ENCODE measurements at places on chromosomes 12 and 14.

GRCh38 chr12:109558374-109559199 lies 14.7 kb downstream of the MMAB start:
- DNase-seq, result no peak

DNA sequence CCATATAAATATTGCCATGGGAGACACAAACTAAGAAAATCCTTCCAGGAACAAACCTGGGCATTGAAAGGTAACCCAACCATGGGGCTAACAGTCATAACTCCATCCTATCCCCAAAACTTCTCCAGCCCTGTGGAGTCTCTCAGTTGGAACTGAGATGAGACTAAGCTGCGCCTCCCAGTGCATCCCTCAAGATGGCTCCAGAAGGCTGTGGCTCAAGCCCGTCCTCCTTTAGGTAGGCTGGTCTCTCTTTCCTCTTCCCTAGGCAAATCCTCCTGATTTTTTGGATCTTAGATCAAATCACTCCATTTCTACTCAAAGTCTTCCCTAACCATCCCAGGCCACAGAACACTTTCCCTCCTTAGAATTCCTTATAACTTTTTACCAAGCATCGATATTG lies 364.3 kb upstream of the CCDC196 start:
- DNase-seq, result no peak

- no peak for DNase-seq
Measured at GRCh38 chr12:82873309-82873708, 186.6 kb downstream of the TMTC2 start.

DNA sequence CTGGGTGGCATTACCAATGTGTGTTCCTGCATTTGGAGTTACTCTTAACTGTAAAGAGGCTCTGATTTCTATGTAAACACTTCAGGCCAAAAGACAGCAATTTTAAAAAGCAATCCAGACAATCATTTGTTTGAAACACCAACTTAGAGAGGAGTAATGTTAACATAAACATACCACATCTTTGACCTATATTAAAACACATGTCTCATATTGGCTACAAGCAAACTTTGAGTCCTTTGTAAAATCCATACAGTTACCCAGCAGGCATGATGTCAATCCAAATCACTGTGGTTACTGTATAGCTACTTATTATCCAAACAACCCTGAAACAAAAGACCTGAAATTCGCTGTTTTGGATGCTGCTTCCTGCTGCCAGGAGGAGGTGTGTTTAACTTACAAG lies 7.5 kb upstream of the G2E3 start:
- no peak for DNase-seq

DNA sequence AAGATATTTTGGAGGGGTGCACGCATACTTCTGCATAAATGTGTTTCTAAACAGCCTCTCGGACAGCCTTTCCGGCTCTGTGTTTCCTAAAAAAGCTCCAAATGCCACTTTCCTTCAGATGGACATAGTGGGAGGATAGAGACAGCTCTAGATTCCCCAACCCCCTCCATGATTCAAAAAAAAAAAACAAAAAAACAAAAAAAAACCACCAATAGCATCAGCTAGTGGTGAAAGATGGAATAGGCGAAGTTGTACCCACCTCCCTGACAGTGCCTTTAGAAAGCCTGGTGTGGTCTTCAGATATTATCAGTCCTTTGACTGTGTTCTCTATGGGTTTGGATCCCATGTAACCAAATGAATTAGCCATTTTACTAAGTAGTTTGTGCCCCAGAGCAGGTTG lies 94.1 kb downstream of the PHETA1 start:
- DNase-seq, result no peak

DNA sequence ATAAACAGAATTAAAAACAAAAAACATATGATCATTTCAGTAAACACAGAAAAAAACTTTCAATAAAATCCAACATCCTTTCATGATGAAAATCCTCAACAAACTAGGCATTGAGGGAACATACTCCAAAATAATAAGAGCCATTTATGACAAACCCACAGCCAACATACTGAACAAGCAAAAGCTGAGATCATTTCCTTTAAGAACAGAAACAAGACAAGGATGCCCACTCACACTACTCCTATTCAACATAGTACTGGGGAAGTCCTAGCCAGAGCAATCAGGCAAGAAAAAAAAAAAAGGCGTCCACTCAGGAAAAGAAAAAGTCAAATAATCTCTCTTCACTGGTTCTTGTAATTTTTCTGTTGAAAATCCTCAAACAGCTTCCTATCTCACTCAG lies 30.1 kb downstream of the MRPL42 start:
- DNase-seq, result no peak

DNA sequence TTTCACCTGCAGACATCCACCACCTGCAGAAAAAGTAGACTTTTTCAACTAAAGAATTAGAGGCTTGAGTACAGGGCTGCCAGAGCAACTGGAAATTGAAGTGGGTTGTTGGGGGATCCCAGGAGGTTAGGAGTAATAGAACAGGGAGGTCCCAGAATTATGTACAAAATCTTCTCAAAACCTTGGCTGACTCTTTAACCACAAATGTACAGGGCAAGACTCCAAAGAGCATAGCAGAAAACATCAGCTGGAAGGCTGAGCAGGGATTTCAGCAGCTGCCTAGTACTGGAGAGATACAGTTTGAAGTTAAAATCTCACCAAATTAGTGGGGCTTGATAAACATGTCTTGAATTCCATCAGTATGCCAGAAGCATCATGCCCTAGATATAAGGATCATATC lies 191.6 kb downstream of the CRADD start:
- no peak for DNase-seq

DNA sequence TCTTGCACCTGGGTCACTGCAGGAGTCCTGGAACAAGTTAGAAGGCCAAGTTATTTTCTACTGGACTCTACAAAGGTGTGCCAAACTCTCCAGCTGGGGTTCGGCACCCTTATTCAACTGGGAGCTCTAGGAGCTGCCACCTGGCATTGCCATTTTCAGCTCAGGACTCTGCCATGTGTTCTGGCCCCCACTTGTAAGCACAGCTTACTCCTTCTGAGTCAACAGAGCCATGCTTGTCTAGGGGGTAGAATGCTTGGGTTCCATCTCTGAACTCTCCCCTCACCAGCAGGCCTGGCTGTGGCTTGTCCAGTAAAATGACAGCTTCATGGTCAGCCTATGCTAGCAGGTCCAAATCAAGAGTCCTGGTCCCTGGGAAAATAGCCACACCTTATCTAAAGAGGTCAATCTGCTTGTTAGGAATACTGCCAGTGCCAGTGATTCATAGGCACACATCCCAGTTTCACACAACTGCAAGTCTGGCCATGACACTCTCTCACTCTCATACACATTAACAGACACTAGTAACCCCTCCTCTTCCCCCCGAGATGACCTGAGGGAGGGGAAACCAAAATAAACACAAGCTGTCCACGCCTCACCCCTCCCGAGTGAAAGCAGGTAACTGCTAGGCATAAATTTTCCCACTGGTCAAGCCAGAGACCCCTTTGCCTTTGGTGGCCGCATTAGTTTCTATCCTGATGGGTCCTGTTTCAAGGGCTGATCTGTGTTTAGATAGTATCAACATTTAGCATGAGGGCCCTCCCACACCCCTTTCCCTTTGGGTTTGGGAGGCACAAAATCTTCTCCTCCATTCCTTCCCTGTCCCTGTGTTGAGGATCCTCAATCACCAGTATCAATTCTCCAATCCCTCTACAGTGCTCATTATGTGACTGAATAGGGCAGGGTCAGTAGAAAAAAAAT lies 182.3 kb upstream of the GZMB start:
- DNase-seq, result peak; percentile 57

- no peak for DNase-seq
Measured at GRCh38 chr12:106907846-106908245, 47.9 kb upstream of the TMEM263 start.

- DNase-seq, result no peak
Measured at GRCh38 chr14:76770521-76771436, 9.5 kb downstream of the VASH1 start.

GRCh38 chr14:75977582-75977943 lies 4.2 kb downstream of the TGFB3 start:
- no peak for DNase-seq

DNA sequence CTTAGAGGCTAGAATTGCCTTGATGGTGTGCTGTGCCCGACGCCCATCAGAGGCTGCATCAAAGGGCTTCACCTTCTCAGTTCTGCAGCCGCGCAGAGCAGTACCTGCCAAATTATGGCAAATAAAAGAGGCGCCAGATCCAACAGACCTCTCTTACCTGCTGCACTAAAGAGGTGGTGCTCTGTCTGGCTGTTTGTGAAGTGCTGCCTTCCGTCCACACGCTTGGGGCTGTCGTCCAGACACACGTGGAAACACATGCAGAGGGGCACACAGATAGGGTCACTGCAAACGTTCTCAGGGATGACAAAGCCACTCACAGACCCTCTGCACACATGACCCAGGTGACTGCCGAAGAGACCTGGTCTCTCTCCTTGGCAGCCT lies 617.5 kb downstream of the VRK1 start:
- no peak for DNase-seq

DNA sequence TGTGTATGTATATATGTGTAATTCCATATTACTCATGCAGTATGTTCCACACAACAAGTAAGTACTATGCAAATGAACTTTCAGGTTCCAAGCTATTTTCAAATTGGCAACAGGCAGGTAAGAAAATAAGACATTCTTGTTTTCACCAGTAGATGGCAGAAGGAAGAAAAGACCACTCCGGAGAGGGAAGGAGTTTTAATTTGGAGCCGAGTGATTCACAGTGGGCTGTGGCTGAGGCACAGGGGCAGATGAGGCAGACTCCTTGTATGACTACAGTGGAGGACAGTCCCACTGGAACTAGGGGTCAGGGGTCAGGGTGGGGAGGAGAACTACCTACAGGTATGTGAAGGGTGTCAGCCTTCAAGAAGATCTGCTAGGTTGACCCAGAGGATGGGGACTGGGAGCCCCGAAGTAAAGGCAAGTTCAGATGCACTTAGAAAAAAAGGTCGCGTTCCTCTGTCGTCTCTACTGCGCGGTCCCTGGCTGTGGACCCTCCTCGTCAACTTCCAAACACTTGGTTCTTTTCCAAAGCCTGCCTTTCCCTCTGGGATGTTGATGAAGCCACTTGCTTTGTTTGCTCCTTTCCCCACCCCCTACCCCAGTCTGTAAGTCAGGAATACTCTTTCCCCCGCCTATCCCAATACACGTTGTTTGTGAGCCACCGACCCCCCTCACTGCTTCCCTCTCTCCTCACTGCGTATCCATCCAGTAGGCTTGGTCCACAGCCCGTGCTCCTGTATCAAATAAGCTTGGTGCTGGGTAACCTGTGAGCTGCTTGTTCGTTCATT lies 24.1 kb downstream of the DDX47 start:
- DNase-seq, result peak; percentile 91

DNA sequence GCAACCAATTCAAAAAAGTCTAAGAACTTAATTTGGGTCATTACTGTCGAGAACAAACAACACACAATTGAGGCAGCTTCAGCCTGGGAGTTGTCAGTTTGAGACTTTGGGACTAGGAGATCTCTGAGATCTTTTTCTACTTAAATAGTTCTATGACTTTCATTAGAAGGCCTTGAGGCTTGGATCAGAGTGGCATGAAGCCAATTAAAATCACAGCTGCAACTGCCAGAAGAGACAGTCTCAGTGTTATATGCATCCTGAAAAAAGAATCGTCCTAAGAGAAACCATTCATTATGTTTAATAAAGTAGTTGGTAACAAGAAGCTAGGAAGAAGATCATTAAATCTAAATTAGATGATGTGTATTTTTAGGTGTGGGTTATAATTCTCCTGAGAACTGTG lies 170.8 kb upstream of the RASSF8 start:
- DNase-seq, result no peak

DNA sequence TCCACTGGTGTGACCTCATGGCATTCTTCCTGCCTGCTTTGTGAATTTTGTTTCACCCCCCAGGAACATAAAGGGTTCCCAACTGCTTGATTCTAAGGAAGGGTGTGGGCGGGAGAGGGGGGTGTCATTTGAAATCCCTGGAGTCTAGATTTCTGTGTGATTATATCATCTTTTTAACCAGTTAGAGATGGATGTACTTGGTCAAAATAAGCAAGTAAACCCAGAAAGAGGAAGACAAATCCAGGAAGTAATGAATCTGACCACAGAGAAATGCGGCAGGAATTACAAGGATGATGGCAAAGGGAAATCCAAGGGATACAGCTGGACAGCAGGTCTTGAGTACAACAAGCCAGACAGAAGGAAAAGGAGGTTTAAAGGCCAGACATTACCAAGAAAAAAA lies 38.9 kb downstream of the DMAC2L start:
- no peak for DNase-seq

- no peak for DNase-seq
Measured at GRCh38 chr14:99780690-99781089, 12.5 kb upstream of the EML1 start.

GRCh38 chr12:116692605-116693004 lies 45.3 kb downstream of the SPRING1 start:
- no peak for DNase-seq

DNA sequence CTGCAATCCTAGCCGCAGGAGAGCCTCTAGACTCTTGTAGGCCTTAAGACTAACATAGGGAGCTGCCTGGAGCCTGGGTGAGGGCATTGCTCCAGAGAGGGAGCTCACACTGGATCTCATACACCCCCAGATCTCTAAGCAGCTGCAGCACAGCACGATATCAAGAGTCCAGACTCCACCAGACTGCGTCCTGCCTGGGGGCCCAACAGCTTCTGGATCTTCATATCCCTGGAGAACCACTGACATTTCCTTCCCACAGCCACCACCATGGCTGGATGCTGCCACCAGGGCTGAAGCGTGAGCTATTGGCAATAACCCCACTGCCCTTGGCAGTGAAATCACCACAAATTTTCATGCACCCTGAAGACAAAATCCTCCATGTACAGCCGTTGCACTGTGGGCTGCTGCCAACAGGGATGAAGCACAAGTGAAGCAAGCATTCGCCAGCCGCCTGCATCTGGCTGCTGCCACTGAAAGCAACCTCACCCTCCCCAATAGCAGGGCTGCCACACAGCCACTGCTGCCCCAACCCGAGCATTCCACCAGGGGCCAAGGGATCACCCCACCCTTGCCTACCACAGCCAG lies 28.2 kb downstream of the CACNA2D4 start:
- no peak for DNase-seq

- DNase-seq, result no peak
Measured at GRCh38 chr14:73460691-73461127, 2.4 kb upstream of the NUMB start.

- DNase-seq, result no peak
Measured at GRCh38 chr12:47903151-47903611, 1.6 kb downstream of the VDR start.

DNA sequence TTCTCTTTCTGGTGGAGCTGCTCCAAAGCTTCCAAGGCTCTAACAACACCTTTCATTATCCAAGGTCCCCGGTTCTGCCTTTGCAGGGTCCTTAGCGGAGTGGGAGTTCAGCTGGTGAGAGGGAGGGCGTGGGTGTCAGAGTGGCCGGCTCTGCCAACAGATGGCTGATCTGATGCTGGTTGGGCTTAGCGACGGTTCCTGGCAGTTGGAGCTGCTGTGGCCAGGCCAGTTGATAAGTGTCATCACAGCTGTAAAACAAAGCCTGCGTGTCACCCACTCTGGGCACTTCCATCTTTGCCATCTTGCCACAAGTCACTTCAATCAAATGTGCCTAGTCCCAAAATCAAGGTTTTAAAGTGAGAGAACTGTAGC lies 36.3 kb downstream of the RIN3 start:
- DNase-seq, result no peak

GRCh38 chr14:76792422-76792821 lies 20.3 kb downstream of the ANGEL1 start:
- no peak for DNase-seq

- DNase-seq, result no peak
Measured at GRCh38 chr12:131892711-131893604, 1.5 kb upstream of the ULK1 start.

GRCh38 chr12:9331218-9331626 lies 123.0 kb upstream of the PZP start:
- DNase-seq, result peak; percentile 62
